ENCODE measurements at places on chromosomes 16 and 17.
A peak's percentile ranks its signal among the peaks of the same experiment; 100 is the strongest.

GRCh38 chr17:11238705-11239104, 2.3 kb upstream of the SHISA6 start:
- no peak for DNase-seq

DNA sequence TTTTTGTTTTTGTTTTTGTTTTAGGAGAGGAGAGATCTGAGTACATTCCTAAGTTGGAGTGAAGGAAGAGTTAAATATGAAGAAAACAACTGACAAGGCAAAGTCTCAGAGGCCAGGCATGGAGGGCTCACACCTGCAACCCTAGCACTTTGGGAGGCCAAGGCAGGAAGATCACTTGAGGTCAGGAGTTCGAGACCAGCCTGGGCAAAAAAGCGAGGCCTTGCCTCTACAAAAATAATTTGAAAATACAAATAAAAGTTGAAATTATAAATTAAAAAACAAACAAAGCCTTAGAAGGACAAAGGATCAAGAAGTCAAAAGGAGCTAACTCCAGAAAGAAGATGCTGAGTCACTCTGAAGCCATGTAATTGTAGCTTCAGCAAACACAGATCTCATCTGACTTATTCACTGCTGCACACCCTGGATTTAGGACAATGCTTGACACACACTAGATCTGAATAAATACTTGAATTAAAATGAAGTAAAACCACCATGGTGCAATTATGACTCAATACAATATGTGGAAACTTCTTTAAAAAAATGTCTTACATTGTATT, 9.1 kb downstream of the CEP20 start:
- peak; percentile 39 for DNase-seq

DNA sequence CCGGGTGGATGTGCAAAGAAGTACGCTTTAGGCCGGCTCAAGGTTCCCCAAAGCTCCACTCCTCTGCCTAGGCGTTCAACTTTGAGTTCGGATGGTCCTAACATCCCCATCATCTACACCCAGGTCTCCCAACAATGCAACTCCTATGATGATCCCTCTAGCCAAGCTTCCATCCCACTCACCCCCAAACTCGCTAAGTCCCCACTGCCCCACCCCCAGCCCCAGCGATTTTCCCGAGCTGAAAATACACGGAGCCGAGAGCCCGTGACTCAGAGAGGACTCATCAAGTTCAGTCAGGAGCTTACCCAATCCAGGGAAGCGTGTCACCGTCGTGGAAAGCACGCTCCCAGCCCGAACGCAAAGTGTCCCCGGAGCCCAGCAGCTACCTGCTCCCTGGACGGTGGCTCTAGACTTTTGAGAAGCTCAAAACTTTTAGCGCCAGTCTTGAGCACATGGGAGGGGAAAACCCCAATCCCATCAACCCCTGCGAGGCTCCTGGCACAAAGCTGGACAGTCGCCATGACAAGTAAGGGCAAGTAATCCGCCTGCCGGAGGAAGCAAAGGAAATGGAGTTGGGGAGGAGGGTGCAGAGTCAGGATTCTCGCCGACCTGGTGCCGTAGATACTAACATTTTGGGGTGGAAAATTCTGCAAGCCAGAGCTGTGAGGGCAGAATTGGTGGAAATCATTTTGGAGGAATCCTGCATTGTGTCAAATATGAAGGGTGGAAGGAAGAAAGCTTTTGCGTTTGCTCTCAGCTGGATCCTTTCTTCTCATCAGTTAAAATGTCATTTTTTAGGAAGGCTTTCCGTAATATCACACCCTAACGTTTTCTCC, at the start of gene TP53:
TP53 (minus strand) TSS at position 419 of the 836 bp plus-strand sequence. CDS start 10,896 bp downstream, outside the sequence.
- DNase-seq: peak; percentile 83

- no peak for DNase-seq
These were observed 29.8 kb downstream of the CNGB1 start for GRCh38 chr16:57941016-57941664.

DNA sequence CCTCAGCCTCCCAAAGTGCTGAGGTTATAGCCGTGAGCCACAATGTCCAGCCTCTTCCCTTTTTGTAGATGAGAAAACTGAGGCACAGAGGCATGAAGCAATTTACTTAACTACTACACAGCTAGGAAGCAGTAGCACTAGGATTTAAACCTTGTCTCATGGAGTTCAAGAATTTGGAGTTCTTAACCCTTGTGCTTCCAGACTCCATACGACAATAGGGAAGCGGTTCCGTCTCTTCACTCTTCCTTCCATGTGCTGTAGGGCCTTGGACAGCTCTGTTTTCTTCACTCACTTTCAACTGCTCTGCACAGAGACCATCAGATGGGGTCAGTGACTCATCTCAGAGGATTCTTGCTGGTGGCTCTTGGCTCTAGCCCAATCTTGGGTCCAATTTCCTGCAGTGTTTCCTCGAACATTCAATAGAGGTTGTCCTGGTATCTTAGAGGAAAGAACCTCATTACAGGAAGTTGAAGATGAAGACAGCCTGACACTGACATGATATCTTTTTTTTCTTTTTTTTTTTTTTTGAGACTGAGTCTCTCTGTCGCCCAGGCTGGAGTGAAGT, 19.3 kb downstream of the ITGAL start:
- DNase-seq: peak; percentile 38

DNA sequence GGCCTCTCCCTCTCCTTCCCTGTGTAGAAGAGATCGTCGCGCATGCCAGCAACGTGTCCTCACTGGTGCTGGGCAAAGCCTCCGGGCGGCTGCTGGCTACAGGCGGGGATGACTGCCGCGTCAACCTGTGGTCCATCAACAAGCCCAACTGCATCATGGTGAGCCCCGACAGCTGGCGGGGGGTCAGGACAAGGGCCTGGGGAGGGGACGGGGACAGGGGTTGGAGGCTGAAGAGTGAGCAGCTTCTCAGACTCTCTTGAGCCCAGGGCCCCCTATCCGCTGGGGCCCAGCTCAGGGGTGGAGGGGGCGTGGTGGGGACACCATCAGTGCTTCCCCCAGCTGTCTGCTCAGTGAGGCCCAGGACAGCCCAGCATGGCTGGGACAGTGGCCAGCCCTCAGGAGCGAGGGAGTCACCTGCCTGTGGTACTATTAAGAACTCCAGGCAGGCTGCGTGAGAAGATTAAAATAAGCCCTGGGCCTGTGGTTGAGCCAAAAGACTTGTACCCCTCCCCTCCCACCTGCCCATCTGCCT, 6.2 kb downstream of the KATNB1 start:
- no peak for DNase-seq

- DNase-seq: no peak
These were observed 1.1 kb upstream of the SLC47A2 start for GRCh38 chr17:19717411-19717908.

DNA sequence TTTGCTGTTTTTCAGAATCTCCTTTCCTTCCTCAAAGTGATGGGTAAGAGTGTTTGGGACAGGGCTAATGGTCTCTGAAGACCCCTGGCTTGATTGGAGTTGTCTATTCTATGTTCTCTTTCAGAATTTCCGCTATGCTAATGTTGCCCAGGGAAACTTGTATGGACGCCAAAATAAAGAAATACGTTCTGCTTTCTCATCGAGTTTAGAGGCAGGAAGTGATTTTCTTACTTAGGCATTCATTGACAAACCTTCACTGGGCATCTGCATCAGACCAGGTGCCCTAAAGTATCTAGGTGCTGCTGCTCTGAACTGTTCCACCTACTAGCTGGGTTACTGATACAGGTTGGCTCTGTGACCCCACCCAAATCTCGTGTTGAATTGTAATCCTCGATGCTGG, 787.9 kb upstream of the EEF2KMT start:
- no peak for DNase-seq

DNA sequence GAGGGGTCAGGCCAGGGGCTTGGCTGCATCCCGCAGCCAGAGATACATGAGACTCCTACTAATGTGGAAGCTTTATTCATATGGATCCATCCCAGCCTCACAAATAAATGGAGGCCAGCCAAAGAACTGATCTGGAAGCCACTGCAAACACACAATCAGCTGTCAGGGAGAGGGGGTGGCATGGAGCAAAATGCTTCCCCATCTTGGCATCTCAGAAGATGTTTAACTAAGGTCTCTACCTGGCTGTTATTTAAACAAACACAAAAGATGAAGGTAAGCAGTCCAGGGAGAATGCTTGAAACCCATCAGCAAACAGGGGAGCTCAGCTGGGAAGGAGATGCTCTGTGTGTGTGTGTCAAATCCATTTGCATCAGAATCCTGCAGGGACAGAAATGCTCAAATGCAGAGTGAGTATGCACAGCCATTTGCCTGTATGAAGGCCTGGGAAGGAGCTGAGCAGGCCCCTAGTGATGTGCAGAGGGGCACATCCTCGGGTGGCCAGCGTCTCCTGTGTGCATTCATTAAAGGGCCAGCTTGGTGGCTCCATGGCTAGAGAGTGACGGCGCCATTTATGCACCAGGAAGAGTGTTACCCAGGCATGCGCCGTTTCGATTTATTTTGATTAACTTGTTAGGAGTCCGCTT, 34.2 kb upstream of the IRX3 start:
- DNase-seq: no peak

Data from amniotic stem cell (primary cell).